ENCODE measurements at places on chromosomes 7 and 10.

- DNase-seq = no peak
These were observed 10.1 kb upstream of the C7orf33 start for GRCh38 chr7:148580446-148580845.

GRCh38 chr10:64113792-64114191, 592.6 kb downstream of the REEP3 start:
- DNase-seq = no peak

DNA sequence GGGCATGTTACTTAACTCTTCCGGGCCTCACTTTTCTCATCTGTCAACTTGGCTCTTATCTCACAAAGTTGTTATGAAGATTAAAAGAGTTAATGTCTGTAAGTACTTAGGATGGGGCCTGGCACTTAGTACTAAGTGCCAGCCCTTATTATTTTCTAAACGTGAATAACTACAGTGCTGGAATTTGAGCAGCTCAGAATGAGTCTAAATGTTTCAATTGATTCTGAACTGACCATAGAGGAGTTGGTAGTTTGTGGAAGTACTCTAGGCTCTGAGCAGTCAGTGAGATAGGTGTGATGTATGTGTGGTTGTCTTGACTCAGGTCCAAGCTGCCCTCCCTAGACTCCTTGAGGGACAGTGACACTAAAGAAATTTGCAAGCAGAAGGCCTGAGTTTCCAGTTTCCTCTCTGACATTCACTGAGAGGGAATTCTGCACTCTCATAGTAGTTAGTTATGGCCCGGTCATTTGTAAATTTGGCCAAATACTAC, 18.5 kb upstream of the JAZF1 start:
- DNase-seq = no peak

DNA sequence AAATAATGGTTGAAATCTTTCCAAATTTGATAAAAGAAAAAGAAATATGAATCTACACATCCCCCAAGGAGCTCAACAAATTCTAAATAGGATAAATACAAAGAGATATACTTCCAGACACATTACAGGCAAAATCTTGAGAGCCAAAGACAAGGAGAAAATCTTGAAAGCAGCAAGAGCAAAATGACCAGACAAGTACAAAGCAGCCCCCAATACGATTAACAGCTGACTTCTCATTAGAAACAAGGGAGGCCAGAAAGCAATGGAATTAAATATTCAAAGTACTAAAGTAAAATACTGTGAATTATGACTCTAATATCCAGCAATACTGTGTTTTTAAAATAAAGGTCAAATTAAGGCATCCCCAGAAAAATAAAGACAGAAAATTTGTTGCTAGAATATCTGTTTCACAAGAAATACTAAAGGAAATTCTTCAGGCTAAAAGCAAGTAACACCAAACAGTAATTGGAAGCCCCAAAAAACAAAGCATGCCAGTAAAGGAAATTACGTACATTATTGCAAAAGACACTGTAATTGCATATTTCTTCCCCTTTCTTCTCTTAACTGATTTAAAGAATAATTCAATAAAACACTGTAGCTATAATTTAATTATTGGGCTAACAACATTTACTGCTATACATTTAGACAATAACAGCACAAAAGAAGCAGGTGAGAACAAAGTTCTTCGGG, 36.4 kb downstream of the ZNF438 start:
- no peak for DNase-seq

GRCh38 chr7:104943502-104944343, 70.3 kb upstream of the KMT2E start:
- DNase-seq = no peak

DNA sequence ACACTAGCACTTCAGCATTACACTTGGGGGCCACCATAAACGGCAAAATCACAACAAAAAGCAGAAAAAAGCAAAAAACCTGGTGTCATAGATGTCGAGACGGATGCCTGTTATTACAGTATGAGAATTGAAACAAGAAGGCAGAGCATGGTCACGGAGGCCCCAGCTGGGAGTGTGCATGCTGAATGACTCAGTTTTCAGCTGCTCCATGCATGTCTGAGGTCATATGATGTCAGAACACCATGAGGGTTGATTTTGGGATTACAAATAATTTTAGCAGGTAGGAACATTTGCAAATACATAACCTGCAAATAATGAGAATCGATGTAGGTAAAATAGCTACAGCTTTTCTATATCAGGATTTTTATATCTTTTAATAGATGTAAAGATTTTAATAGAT, 19.1 kb downstream of the ZMYND11 start:
- no peak for DNase-seq

DNA sequence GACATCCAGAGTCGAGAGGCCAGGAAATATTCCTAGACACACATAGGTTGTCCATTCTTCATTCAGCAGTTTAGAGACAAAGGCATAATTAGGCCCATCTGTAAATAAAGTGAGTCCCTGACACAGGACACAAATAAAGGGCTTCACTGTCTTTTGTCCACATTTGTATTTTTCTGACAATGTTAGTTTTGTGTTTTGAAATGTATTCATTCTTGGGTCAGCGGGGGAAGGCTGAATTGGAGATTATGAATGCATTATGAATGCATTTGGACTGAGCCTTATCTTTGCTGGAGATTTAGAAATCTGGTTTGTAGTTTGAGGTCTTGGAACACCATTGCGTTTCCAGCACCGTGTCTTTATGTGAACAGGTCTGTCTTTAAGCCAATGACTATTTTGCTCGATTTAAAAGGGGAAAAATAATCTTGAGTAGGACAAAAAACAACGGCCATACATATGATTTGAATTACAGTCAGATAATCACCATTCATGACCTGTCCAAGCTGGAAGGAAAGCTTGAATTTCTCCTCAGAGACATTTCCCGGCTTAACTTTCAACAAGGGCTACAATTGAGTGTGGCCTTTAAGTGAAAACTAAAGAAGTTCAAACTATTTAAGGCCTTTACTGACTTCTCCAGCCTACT, 334.8 kb downstream of the WDR11 start:
- no peak for DNase-seq

GRCh38 chr7:101465576-101466196, 103.0 kb downstream of the COL26A1 start:
- no peak for DNase-seq

- DNase-seq = no peak
These were observed 14.7 kb downstream of the CFAP58 start for GRCh38 chr10:104368381-104368780.

- no peak for DNase-seq
These were observed 66.4 kb downstream of the NHLRC2 start for GRCh38 chr10:113920875-113921274.

GRCh38 chr7:157688533-157689268, 351.9 kb downstream of the DNAJB6 start:
- no peak for DNase-seq

DNA sequence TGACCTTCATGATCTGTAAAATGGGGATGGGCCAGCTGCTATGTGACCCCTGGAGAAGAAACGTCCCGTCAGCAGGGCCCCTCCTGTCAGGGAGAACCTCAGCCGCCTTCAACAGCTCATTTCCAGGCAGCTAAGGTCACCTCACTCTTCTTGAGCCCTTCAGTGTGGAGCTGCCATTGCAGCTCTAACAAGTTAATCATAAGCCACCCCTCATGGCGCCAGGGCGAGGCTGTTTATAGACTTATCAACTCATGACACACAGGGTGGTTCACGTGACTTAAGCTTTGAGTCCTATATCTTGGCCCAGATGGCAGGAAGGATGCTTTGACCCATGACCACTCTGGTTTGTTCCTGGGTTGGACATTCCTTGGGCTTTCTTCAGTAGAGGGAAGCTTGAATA, 315.1 kb downstream of the TNS3 start:
- DNase-seq = no peak

- DNase-seq = no peak
These were observed 120.7 kb downstream of the CHN2 start for GRCh38 chr7:29315122-29315891.

DNA sequence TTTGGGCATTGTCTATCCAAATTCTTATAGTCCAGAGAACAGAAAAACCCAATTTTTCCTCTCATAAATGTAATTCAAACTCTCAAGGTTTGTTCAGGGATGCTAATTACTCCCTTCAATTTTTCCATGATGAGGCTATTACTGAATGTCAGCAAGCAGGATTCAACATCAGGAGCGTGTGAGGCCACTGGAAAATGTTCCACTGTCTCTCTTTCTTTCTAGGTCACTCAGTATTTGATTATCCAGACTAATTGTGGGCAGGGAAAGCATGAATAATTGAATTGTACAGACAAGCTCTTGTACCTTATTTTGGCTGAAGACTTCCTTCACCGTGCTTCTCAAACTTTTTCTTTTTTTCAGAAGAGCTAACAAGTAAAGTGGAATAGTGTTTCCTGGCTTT, 30.7 kb downstream of the THNSL1 start:
- no peak for DNase-seq

DNA sequence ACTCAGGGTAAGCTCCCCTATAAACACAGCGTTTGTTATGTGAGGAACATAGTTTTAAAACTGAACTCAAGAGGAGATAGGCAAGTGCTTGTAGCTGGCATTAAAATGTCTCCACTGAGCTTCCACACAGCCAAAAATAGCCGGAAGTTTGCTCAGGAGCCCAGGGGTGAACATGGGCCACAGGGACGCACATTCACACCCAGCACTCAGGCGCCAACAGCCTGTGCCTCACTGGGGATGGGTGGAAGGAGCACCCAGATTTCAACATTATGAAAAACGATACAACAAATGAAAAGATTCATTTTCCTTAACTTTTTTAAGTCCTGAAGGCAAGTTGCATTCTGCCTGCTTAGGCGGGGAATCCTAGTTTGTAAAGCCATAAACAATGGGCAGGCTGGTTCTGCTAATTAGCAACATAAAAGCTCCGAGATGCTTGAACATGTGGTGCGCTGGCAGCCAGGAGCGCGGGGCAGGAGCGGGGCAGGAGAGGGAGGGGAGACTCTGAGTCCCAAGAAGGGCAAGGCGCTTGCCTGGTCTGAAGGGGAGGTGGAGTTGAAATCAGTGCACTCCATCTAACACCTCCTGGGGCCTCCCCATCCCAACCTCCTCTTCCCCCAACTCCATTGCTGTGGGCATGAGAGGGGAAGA, 235.9 kb downstream of the COBL start:
- DNase-seq = no peak

Data from epithelial cell of prostate (primary cell).